ENCODE measurements at places on chromosomes 5 and 9.

DNA sequence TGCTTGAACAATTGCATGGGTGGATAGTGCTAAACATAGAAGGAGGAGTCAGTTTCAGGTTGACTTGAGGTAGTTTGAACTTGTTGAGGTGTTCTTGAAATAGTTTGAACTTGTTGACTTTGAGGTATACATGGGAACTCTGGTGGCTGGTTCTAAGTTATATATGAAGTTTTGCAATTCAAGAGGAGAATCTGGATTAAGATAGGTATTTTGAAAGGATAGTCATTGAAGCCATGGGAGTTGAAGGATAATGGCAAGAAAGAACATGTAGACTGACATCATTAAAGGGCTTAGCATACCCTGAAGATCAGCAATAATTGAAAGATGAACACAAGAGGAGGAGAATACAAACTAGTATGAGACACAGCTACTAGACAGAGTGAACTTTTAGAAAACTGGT lies 181.9 kb upstream of the MRPS30 start:
- no peak for DNase-seq

DNA sequence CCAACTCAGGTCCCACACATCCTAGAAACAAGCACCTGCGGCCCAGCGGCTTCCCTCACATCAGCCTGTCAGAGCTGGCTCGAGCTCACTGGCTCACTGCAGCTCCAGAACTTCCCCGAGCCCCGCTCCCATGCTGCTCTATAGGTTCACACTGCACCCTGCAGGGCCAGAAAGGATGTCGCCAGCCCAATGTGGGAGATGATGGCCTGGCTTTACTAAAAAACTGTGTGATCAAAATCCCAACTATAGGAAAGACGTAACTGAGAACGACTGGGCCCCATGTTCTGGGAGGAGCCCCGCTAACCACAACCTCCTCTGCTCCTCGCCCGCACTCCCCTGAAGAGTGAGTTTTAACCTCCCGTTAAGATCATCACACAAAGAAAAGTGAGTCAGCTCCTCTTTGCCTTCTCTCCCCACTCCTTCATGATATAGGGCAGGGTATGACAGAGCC lies 4.6 kb downstream of the SURF4 start:
- DNase-seq, result no peak

DNA sequence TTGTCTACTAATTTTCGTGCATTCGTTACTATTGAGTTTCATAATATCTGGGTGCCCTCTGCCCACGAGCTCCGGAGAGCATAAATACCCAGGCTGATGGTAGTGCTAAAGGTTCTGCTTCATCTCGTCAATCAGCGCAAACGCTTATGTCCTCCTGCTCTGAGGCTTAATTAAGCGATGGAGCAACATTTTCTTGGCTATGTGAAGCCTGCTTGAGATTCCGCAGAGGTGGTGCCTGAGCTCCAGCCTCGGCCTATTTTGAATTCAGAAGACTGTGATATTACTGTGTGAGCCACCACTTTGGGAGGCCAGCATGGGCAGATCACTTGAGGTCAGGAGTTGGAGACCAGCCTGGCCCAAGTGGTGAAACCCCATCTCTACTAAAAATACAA lies 44.8 kb downstream of the ANXA2R start:
- DNase-seq, result no peak

DNA sequence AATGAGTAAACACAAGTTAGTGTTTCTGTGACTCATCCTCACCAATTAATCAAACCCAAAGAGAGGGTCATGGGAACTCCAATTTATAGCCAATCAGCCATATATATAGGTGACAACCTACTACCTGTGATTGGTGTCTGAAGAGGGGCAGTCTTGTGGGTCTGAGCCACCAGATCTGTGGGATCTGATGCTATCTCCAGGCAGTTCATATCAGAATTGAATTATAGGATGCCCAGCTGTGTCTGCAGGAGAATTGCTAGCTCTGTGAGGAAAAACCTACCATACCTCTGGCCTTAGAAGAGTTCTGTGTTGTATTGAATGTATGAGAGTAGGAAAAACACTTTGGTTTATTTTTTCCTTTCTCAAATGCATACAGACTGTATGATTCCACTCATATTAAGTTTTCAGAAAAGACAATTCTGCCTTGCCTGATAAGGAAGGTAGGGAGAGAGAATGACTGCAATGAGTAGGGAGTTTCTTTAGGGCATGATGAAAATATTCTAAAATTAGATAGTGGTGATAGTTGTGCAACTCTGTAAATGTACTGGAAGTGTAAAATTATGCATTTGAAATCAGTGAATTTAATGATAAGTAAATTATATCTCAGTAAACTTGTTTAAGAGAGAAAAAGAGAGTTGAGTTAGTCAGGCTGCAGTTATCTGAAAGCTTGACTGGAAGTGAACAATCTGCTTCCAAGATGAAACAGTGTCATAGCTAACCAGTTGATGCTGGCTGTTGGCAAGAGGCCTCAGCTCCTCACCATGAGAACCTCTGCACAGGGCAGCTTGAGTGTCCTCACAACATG lies 274.9 kb downstream of the AUH start:
- DNase-seq, result no peak

DNA sequence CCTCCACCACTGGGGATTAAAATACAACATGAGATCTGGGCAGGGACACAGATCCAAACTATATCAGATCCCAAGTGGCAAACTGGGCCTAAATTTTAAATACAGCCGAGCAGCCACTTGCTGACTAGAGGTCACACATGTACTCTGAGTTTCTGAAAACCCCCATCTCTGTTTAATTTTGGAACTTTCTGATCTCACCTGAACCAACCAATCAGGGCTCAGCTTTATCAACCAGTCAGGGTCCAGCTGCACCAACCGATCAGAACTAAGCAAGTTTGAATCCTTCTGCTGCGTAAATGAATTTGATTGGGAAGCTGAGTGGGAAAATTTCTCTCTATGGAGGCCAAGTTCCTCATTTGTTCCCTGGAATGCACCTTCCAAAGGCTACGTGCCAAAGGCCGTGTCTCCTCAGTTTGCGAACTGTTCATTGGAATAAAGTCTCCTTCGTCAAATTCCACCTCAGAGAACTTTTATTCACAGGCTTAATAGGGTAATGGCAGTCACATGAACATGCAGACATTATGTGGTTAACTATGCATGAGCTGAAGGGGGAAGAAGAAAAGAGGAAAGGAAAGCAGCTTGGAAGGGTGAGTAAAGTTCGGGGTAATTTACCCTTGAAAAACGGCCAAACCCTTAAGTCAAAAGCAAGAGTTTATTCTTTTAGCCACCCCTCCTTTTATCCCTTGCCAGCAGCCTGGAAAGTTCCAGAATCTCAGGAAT lies 3.7 kb downstream of the CD180 start:
- DNase-seq, result no peak

DNA sequence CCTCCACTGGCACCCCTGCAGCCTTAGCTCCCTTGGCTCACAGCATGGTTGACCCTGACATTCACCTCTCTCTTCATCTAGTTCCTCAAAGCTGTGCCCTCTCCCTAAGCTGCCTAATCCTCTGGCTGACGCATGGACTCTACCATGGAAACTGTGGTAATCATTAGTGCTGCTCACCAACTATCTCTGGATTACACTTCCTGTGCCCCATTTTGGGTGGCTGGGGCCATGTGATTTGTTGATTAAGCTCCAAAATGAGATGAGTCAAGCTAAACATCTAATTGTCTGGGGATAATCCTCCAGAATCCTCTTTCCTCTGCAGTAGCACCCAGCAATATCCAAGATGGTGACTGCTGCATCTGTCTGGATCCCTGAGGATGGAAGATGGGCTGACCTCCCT lies 264.4 kb downstream of the SH3GL2 start:
- no peak for DNase-seq

- DNase-seq, result no peak
Measured at GRCh38 chr5:10704949-10705621, 55.9 kb downstream of the DAP start.

GRCh38 chr5:139863361-139863760 lies 67.8 kb downstream of the PSD2 start:
- DNase-seq, result no peak

DNA sequence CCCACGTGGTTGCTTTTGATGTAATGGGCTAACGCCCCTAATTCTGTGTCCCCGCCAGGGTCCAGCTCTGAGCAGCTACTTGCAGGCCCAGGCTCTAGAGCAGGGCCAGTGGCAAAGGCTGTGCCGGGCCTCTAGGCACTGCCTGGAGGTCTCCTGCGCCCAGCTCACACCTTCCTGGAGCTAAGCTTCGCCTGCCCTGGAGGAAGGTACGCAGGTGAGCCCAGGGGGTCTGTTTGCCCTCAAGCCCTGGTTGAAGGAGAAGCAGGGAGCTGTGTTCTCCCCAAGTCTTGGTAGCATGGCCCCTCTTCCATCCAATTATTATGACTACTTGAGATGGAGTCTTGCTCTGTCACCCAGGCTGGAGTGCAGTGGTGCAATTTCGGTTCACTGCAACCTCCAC lies 5.2 kb upstream of the LMX1B start:
- DNase-seq, result no peak

DNA sequence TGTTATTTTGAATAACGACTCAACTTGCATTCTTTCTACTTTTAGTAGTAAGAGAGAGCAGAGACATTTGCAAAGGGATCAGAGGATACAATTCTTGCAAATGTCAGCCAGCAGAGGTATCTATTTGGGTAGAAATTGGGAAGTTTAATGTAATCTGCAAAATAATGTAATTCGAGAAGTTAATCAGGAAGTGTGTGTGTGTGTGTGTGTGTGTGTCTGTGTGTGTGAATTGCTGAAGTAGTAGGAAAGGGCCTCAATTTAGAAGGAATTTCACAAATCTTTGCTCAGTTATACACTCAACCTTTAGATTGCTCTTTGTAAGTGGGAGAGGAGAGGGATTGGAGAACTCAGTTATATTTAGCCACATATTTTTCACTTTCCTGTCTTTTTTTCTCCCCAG lies 11.0 kb upstream of the IFNA1 start:
- no peak for DNase-seq

DNA sequence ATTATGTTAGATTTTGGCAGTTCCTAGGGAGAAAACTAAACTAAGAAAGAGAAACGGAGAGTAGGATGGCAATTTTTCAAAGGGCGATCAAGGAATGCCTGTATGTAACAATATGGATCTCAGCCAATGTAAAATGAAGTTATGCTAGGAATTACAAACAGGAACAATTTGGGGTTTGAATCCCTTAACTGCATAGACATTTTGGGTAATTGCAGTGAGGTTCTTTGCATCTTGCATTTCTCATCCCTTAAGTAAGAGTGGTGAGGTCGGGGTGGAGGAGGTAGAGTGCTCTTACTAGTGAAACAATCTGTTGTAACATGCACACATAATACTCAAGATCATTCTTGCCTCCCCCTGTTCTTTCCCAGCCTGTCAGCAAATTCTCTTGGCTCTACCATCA lies 137.6 kb downstream of the NPR3 start:
- no peak for DNase-seq

GRCh38 chr9:105357937-105358336 lies 89.9 kb upstream of the FSD1L start:
- DNase-seq, result no peak

DNA sequence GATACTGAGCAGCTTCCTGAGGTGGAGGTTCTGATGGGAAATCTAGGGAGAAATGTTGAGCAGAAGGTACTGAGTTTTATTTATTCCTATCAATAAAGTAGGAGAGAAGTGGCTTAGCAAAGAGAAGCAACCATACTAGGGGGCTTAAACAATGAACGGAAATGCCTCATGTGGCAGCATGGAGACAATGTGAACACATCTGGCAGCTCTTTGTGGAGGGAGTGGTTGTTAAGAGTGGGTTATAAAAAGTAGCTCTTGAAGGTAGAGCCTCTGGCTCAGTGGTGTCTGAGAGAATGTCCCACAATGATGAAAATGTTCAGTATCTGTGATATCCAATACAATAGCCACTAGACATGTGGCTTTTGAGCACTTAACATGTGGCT lies 52.7 kb upstream of the EQTN start:
- no peak for DNase-seq

DNA sequence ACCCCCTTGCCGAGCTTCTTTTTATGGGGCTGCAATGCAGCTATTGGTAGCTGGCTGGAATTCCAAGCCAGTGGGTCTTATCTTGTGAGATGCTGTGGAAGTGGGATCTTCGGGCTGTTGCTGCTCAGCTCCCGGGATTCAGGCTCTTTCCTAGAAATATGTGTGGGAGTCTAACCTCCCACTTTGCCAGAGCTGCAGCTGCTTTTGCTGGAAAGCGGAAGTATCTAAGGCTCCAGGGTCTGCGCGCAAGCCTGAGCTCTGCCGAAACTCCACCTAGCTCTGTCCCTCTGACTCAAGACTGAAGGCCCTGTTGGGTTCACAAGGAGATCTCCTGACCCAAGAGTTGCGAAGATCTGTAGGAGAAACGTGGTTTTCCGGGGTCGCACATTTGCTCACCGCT lies 151.1 kb upstream of the ANKRD55 start:
- DNase-seq, result no peak

GRCh38 chr5:111231119-111231518 lies 6.9 kb downstream of the CAMK4 start:
- DNase-seq, result no peak

All from esophagus squamous epithelium (tissue), 5 donors.